Eye (tissue), 1 donor: ENCODE measurements at places on chromosomes 12 and 14.
A peak's percentile ranks its signal among the peaks of the same experiment; 100 is the strongest.

GRCh38 chr14:95619785-95620417 lies 66.3 kb upstream of the TCL1B start:
- no peak for DNase-seq

DNA sequence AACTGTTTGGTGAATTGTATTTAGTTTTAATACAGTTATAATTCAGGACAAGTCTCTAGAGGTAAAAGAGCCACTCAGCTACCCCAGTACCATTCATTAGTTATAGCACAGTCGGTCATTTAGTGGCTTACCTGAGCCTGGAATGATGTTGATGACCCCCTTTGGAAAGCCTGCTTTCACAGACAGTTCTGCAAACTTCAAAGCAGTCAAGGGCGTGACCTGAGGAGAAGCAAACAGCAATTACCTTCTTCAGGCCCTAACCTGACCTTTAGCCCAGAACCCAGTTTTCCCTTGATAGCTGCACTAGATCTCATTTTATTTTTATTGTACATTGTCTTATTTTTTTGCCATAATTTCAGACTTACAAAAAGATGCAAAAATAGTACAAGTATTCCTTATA lies 43.8 kb downstream of the ALDH1L2 start:
- DNase-seq, result peak; percentile 26

GRCh38 chr12:125166041-125166440 lies 100.8 kb downstream of the AACS start:
- no peak for DNase-seq

DNA sequence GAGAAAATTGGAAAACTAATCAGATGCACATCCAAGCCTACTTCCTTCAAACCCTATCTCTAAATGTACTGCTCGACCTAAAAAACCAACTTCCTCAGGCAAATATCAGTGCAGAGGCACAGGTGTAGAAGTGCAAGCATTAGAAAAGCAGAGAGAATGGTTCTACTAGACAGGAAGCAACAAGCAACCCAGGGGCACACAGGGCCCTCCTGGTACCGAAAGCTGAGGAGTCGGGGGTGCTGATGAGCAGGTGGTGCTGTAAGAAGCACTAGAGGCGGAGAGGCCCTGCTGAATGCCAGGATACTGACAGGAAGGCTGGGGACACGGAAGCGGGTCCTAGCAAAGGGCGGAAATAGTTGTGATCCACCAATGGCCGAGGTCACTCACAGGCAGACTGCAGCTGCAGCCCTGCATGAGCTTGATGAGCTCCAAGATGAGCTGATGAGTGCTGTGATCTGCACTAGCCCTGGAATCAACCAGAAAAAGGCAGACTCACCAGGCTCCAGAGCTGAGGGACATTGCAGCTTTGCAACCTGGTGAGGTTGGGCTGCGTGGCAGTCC lies 85.9 kb downstream of the TTC7B start:
- no peak for DNase-seq

- no peak for DNase-seq
These were observed 7.0 kb downstream of the PITPNM2 start for GRCh38 chr12:123143736-123144461.

DNA sequence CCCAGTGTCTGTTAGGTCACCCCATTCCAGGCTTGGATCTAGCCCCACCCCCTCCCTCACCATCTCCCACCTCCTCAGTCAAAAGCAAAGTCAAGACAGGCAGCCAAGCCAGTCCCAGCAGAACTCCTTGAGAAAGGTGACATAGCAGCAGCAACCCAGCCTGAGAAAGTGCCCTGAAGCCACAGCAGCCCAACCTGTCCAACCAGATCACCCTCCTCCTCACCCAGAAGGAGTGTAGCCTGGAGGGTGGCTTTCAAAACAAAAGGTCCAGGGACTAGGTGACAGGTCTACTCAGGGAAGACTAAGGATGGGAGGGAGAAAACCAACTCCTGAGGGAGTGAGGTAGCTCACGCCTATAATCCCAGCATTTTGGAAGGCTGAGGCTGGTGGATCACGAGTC lies 5.2 kb downstream of the RAB15 start:
- DNase-seq, result no peak

GRCh38 chr12:12915656-12916055 lies 24.3 kb downstream of the GPRC5A start:
- no peak for DNase-seq

DNA sequence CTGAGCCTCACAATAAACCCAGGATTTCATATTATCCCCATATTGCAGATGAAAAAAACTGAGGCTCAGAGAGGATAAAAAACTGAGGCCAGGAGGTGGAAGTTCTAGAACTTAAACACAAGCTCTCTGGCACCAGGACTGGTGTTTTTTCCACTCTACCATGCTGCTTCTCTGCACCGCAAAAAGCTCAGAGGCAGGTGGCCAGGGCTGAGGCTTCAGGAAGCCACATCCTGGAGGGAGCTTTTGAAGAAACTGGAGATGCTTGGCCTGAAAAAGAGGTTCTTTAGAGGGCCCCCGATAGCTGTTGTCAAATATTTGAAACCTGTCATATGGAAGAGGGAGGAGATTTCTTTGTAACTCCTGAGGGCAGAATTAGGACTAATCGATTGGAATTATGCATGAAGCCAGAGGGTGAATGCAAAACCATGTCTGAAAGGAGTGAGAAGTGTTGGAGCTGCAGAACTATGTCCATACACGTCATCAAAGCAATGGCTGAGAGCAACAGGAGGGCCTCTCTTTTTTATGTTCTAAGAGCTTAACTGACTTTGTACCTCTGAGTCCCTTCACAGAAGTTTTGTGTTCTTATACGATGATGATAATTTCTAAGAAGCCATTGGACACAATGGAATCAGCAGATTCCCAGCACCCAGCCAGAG lies 448.6 kb downstream of the FUT8 start:
- DNase-seq, result no peak

DNA sequence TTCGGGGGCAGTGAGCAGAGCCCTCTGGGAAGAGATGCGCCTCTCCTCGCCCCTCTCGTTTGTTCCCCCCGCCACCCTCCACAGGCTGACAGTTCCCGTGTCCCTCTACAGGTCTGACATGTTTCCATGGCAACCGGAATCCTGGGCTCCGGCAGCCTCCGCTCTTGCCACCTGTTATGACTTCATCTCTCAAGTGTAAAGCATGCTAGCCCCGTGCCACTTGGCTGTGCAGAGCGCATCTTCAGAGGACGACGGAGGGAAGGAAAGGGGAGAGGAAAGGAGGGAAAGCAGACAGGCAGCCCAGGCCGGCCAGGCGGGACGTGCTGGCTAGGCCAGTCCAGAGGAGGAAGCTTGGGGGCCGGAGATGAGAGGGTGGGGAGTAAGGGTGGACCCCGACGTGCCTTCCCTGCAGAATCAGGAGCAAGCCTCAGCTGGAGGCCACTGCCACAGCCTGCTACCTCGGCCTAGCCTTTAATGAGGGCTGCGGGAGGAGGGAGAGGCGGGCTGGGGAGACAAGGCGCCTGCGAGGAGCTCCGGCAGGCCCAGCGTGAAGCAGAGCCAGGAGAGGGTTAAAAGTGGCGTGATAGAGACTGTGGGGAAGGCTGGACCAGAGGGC lies 214.3 kb downstream of the DPF3 start:
- peak; percentile 91 for DNase-seq

DNA sequence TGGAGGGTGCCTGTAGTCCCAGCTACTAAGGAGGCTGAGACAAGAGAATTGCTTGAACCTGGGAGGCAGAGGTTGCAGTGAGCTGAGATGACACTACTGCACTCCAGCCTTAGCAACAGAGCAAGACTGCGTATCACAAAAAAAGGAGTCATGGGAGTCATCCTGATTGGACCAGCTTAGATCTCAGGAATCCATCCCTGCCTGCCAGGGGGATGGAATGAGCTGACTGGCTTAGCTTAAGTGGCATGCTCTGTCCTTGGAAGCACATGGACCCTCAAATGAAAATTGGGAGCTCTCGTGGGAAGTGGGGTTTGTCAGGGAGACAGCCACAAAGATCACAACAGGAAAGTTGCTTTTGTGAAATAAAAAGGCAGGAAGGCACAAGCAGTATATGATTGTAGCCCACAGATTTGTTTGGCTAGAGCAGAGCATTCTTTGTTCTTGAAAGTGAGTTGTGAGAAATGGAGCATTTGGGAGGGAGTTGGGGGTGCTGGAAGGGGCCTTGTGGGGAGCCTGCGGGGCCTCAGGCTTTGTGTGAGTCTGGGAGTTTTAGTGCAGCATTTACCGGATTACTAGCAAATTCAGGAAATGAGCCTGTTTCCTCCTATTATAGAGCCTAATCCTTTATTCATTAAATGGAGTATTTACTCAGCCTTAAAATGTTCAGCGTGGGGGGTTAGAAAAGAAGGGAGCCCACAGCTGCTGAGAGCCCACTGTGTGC lies 30.7 kb downstream of the DGLUCY start:
- no peak for DNase-seq

GRCh38 chr14:90523961-90524875 lies 127.4 kb downstream of the CALM1 start:
- no peak for DNase-seq

DNA sequence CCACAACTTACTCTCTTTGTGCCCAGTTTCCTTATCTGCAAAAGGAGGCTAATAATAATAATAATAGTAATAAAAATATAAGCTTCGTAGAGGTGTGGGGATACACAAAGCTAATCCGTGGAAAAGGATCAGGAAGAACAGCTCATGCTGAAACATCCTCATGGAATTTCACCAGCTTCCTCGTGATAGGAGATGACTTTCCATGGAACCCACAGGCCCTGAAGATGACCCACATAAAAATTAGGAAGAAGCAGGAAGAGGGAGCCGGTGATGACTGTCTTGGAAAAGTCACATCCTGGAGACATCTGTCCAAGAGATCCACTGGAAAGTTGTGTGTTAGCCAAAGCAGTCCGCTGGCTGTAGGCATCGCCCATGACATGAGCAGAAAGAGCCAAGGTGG lies 31.9 kb upstream of the FZD10 start:
- DNase-seq, result no peak

GRCh38 chr14:73220061-73220460 lies 17.2 kb upstream of the PAPLN start:
- DNase-seq, result peak; percentile 46

DNA sequence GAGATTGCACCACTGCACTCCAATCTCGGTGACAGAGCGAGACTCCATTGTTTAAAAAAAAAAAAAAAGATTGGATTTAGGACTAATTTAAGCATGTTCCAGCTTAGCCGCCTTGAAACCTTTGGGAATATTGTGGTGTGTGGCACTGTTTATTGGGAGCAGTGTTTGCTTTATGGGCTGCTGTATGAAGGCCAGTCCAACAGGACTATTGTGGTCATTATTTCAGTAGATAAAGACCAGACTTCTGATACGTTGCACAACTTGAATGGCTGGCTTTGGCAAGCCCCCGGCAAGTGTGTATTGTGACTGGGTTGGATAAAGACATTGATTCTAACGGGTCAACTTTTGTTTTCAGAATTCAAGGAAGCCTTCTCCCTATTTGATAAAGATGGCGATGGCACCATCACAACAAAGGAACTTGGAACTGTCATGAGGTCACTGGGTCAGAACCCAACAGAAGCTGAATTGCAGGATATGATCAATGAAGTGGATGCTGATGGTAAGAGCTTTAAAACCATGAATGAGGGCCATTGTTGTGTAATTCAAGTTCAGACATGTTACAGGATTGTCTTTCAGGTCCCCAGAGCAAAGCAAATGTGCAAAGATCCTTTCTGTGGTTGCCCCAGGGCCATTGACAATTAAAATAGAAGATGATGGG lies 4.2 kb downstream of the CALM1 start:
- DNase-seq, result no peak

- DNase-seq, result no peak
These were observed 238.6 kb downstream of the LRIG3 start for GRCh38 chr12:58681730-58682129.

- DNase-seq, result no peak
These were observed 33.0 kb downstream of the RIMBP2 start for GRCh38 chr12:130683080-130683479.

- DNase-seq, result no peak
These were observed 33.0 kb upstream of the VWF start for GRCh38 chr12:6157482-6157881.
